ENCODE measurements at places on chromosomes 2 and 18.

DNA sequence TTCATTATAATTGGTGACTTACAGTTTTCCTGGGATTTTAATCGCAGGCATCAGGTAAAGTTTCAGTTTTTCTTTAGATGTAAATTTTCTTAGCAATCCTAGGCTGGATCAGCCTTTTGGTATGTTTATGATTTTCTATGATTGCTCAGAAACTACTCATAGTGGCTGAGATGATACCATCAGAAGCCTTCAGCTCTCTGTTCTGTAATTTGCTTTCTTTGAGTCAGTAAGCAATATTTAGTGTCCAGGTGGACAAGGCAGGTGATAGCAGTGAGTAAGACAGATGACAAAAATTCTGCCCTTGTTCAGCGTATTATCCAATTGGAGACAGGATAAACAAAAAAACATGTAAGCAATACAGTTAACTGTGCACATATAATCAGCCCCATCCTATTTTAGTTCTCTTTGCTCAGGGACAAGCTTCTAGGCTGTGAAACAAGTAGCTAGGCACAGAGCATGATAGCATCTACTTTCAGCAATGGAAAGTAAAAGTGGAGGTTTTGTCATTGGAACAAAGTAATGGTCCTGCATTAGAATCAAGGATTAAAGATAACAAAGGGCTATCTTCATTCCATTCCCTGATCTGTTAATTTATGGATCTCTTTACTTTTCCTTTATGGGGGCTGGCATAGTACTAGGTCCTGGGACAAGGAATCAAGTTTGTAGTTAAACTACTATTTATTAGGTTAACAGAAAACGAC, 100.8 kb downstream of the EPC2 start:
- DNase-seq = no peak

- DNase-seq = no peak
Measured at GRCh38 chr2:197934261-197934933, 130.0 kb downstream of the PLCL1 start.

DNA sequence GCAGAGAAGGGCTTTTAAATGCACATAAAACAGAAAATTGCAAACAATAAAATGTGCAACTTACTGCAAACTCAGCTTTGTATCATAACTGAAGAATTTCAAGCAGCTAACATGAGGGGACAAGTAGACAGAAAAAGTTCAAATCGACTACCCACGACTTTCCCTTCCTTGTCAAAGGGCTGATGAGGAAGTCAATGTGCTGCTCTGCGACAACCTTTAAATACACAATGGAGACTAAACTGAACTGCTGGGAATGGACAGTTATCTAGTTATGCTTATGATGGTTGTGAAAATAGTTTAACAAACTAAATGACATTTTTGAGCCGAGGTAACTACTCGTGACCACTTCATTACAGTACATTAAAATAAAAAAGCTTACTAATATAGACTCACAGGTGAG, 84.1 kb downstream of the INO80D start:
- DNase-seq = peak; percentile 8

GRCh38 chr2:150404147-150404546, 83.3 kb downstream of the RND3 start:
- no peak for DNase-seq

DNA sequence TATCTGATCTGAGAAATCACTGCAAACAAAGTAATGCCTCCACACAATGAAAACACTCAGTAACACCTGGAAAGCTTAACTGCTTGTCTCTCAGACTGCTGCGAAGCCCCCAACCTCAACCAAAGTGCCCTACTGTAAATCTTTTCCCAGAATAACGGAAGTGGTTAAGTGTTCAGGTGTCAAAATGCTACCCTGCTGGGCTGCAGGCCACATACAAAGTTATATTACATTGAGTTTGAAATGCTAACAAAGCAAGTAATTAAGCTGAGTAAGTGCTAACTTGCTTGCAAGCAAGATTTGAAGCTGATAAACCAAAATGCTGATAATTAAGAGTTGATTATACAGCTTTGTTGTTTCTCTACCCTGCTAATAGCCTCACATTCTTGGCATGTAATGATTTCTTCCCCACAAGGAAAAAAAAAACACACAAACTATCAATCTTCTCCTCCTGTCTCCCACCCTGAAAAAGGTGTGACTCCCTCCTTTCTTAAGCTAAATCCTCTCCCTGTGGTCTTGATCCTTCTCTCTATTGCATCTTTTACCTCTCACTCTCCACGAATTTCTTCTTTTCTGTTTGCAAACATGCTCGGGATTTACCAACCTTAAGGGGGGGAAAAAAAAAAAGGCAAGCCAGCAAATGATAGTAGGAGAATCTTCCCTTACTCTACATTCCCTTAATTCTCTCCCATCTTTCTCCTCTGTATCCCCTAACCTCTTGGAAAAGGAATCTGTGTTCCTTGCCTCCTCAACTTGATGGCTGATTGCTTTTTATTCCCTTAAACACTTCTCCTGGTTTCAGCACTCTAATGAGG, 266.8 kb upstream of the SIX3 start:
- DNase-seq = no peak

DNA sequence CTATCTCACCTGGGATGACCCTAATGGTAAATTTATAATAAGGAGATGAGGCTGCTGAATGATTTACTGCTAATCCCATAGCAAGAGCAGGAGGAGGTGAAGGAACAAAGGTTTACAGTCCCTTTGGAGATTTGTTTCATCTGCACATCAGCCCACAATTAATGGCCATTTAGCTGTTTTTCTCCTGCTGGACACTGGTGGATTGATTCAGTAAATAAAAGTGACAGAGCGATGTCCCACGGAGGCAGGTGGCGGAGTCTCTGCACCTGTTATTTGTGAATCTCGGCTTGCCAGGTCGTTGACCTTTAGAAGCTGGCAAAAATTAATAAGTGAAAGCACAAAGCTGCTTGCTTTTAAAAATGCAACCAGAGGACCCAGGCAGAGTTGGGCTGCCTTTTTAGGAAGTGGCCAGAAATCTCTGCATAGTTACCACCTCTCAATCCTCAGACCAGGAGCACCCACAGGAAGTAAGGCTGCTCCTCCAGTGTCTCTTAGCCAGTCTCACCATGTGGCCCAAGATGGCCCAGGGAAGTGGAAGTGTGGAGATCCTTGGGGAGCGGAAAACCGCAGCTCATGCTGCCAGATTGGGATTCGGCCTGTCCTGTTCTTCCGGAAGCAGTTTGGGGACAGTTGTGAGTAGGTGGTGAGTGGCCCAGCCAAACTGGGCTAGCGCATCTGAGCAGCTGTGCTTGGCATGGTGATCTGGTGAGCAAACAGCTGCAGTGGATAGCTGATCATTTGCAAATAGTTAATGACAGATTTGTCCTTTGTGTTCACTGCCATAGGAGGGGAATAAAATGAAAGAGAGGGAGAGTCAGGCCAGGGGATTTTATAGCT, 1005.7 kb upstream of the PIK3C3 start:
- DNase-seq = no peak
